Left colon (tissue), 2 donors: ENCODE measurements at places on chromosomes 1 and 21.

GRCh38 chr1:24351247-24351646, 32.1 kb downstream of the GRHL3 start:
- DNase-seq = no peak

DNA sequence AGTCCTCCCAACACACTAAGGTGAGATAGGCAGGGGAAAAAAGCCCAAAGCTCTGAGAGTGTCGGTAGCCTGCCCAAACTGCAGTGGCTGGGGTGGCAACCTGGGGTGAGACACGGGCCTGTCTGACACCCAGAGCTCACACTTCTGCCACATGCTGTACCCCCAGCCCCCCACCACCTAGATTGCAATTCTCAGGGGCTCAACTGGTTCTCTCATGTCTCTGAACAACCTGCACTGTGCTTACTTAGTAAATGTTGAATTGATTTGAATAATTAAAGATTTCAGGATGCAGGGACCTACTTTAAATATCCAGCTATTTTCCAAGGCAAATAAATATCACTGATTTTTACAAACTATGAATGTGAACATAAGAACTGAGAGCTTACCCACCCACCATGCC, 115.5 kb downstream of the EDEM3 start:
- no peak for DNase-seq

DNA sequence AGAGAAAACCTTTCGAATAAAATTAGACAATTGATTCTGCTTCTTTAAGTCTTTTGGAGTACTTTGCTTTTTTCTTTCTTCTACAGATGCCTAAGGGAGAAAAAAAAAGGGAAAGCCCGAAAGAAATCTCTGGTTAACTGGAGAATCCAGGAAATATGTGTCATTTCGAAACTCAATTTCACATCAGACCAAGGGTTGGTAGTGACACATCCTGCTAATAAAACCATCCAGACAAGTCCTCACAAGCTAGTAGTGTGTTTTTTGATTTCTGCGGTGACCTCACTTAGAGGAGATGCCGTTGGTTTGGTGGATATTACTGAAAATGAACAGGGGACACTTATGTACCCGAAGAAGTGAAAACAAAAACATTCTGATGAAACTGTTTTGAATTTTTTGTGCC, 726.5 kb upstream of the ADAMTS5 start:
- DNase-seq = no peak

DNA sequence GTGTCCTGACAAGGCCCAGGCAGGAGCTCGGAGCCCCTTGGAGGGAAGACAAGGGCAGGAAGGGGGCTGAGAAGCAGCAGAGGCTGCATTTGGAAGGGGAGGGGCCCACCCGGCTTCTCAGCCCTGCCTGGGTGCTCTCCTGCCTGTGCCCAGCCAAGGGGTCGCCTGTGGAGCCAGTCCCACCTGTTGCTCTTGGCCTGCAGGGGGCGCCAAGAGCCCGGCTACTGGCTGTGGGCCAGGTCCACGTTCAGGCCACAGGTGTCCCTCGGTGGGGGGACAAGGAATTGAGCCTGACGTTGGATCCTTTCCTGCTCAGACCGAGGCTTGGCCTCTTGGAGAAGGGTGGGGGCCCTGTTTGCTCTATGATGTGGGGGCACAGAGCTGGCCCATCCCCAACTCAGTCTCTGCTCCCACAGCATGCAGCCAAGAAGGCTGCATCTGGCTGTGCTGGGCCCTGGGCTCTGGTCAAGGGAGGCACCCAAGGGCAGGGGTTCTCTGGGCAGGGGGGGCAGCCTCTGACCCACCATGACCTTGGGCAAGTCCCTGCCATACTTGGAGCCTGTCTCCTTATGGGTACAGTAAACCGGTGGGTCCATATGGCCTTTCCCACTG, 10.9 kb downstream of the WNT4 start:
- peak; percentile 71 for DNase-seq

GRCh38 chr1:45863218-45863617, 59.8 kb downstream of the MAST2 start:
- no peak for DNase-seq

DNA sequence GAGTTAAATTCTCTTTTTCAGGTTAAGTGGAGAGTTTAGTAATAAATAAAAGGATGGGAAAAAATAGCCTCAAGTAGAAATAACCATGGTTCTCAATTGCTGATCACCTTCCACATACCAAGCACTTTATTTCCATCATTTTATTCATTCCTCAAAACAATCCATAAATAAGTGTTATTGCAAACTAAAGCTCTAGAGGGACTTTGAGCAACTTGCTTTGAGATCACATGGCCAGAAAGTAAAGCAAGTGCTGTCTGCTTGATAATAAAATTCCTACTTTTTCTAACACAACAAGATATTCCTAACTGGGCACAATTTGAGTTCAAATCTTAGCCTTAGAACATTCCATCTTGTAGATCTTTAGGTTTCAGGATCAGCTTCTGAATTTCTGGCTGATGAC, 97.1 kb upstream of the C1orf87 start:
- DNase-seq = no peak
